ENCODE measurements at places on chromosomes 4 and X.

DNA sequence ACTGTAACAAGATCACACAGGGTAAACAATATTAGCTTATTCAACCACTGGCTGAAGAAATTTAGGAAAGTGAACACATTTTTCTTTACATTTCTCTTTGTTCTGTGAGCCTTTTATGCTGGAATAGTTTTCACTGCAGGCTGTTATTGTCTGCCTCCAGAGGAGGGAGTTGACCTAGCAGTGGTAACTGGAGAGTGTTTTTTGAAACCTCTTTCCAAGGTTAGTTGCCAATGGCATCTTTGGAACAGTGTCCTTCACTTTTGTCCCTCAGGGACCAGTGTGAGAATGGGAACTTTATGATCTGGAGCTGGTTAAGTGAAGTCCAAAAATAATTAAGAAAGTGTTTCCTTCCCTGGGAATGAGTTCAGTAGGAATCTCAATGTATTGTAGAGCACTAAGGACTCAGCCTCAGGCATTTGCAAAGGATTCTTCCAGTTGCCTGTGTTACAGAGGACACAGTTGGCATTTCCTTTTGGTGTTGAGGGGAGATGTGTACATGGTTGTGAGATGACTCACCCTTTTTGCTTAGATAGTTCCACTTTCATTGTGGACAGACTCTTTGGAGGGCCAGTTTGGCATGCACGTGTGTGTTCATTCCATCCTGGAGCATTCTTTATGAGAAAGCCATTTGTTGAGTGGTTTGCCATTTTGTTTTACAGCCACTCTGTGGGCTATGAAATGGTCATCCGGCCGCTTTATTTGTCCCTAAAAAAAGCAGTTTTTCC, 61.3 kb downstream of the AR start:
- no peak for DNase-seq

GRCh38 chr4:79597266-79597665, 189.2 kb upstream of the GK2 start:
- no peak for DNase-seq

- DNase-seq: no peak
These were observed 1013.0 kb downstream of the STIM2 start for GRCh38 chr4:27873596-27873995.

- DNase-seq: no peak
These were observed 247.7 kb upstream of the ARSJ start for GRCh38 chr4:114226968-114227760.

DNA sequence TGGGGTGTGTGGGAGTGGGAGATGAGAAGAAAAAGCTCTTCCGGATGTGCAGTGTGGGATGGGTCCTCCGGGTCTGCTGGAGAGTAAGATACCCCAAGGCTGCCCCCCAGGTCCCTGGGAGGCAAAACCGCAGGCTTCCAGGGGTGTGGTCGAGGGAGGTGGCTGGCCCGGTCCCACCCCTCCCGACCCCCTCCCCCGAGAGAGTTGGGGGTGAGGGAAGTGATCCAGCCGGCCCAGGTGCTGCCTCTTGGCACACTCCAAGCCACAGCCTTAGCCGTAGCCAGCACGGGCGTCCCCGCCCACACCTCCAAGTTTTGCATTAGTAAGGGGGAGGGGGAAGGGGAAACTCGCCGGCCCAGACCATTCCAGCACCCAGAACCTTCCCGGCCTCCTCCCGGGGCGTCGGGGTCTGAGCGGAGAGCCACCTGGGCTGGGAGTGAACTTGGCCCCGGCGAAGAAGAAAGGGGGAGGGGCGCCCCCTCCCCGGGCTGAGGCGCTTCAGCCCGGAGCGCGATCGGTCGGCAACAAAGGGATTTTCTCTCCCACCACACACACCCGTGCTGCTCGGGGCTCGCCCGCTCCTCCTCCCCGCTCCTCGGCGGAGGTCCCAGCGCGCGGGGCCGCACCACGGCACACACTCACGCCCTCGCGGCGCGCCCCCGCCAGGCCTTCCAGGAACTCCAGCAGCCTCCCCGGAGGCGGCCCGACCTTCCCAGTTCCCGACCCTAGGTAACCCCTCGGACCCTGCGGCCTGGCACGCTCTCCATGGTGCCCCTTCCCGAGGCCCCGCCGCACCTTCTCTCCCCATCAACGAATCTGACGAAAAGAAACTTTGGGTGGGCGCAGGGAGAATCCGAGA, 14.4 kb downstream of the BCOR start:
- DNase-seq: no peak

DNA sequence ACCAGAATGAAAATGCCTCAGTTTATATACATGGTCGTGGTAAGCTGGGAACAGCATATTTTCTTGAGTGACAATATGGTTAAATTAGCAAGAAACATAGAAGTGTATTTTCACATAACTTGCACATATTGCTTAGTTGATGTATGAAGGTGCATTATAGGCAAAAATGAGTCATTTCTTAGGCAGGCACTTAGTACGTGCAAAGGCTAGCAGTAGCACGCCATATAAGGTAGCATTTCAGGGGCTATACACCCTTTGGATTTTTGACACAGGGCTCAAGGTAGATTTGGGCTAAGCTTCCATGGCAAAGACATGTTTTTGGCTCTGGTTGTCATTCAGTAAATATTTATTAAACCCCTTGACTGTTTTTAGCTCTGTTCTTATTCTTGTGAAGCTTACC, 33.1 kb downstream of the PCDH7 start:
- DNase-seq: no peak

GRCh38 chrX:8832582-8833378, 31.6 kb upstream of the FAM9A start:
- no peak for DNase-seq

- no peak for DNase-seq
These were observed 178.7 kb downstream of the KDR start for GRCh38 chr4:54946741-54947140.

DNA sequence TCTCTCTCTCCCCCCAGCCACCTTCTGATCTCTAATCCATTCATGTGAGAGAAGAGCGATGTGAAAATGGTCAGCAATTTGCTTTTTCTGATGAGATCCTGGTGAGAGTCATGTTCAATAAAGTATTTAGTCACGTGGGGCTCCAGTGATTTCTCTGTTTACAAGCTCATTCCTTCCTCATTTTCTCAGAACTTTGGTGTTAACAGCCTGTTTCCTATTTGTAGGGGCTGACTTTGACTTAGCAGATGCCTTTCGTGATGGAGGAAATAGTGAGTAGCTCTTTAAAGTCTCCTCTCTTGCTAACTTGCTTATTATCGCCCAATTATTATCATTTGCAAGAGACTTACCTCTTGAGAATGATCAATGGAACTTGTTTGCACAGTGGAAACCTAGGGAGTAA, 72.6 kb upstream of the CD99 start:
- no peak for DNase-seq

GRCh38 chrX:13428053-13428786, 108.4 kb upstream of the ATXN3L start:
- no peak for DNase-seq

DNA sequence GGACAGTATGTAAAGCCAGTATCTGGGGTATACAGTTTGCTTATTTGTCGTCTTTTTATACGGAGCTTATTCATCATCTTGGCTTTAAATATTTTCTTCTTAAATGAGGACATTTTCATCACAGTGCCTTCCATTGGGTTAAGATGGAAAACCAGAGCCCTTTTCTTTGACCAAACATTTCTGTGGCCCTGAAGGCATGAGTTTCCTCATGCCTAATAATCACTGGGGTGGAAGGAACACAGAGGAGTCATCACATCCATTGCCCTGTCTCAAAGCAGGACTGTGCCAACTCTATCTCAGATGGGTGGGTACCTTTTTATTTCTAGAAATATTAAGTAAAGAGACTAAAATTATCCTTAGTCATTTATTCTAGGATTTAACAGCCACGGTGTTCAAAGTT, 40.0 kb downstream of the CHRDL1 start:
- no peak for DNase-seq

DNA sequence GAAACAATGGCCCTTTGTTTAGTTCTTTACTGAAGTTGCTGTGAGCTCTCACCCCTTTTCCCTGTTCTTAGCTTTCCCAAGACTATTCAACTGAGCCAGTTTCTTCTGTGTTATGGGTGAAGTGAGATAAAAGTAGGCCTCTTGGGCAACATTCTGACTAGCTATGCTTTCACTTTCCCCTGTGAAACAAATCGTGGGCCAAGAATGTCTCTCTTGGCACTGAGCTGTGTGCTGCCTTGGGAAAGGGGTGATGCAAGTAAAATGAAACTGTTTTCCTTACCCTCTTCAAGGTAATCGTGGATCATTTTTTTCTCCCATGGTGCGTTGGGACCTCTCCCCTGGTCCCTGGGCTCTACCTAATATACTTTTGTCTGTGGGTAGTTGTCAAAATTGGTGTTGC, 653.9 kb upstream of the MAGEB2 start:
- no peak for DNase-seq

GRCh38 chrX:340641-341423, 22.2 kb upstream of the GTPBP6 start:
- DNase-seq: no peak

DNA sequence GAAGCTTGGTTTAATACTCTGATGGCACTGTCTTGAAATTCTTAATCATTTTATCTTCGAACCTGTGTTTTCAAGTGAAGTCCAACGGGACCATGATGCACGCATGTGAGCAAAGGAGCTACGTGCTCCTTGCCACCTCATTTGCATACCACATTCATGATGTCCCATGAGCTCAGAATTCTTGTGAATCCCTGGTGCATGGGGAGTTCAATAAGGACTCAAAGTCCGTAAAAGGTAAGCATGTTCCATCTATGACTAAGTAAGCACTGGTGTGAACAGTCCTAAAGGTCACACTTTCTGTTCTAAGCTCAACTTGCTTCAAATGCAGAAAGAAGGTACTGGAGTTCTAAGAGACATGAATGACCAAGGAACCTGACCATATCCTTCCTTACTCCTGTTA, 13.1 kb upstream of the GPM6B start:
- DNase-seq: no peak

GRCh38 chr4:77582156-77582555, 23.5 kb upstream of the CXCL13 start:
- DNase-seq: no peak

GRCh38 chr4:27233531-27233930, 372.9 kb downstream of the STIM2 start:
- no peak for DNase-seq

DNA sequence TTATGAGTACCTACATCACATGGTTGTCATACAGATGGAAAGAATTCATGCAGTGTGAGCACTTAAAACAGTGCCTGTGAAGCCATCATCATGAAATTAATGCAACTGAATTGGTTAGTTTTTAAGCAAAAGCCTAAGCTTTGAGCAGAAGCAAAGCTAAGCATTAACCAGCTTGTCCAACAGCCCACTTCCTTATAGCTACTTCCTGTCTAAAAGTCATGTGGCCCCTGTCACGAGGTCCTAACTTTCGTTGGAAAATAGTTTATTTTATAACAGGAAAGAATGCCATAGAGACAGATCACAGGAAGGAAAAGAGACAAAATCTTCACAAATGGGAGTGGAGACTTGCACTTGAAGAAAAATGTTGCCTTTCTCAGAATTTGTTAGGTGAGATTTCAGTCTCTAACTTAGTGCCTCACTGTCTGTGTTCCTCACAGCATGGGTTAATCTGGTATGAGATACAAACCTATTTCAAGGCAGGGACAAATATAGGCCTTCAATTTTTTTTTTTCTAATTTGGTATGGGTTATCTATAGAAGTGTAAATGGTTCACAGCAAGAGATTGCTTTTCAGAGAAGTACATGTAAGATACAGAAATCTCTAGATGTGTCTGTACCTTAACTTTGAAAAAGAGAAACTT, 27.7 kb upstream of the VCX start:
- DNase-seq: no peak

GRCh38 chr4:85448906-85449890, 25.8 kb upstream of the ARHGAP24 start:
- DNase-seq: no peak

GRCh38 chr4:139581096-139581495, 25.1 kb upstream of the SETD7 start:
- no peak for DNase-seq

DNA sequence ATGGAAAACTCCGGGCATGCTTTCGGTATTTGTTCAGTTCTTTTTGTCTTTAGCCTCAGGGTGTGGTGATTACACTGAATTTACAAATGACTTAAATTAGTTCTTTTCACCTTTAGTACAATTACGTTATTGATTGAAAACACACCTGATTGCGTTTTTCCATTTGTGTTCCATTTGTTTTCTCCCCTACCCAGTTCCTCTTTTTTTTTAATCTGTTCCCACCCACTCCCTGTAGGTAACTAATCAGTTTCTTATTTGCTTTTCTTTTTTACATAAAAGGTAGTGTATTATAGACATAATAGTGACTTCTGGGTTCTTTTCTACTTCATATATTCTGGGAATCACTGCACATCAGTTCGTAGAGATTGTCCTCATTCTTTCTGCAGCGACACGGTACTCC, 53.4 kb downstream of the TNIP2 start:
- no peak for DNase-seq

DNA sequence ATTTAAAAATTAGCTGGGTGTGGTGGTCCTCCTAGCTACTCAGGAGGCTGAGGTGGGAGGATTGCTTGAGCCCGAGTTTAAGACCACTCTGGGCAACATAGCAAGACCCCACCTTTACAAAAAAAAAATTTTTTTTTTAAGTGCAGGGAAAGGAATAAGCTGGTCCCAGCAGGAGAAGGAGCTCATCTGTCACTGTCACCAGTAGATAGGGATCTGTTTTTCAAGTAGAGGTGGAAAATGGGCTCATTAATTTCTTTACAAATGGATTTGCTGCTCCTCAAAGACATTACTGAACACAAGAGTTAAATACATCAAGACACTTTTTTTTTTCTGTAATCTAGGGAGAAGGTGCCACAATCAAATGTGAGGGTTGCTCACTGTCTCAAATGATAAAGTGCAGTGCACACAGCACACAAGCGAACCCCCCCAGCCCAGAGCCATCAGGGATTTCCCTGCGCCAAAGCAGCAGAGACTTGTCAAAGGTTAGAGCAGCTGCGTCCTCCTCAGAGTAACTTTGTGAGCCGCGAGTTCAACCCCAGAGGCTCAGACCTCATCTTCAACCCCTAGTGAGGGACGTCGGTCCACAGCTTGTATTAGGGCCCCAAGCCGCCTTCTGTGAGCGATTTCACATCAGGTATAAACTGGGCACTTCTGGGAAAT, 14.3 kb upstream of the MTNR1A start:
- no peak for DNase-seq

GRCh38 chr4:137253949-137254348, 278.3 kb downstream of the PCDH18 start:
- no peak for DNase-seq

- DNase-seq: no peak
These were observed 6.9 kb downstream of the PLAC8 start for GRCh38 chr4:83107631-83108030.

- no peak for DNase-seq
These were observed 4.1 kb upstream of the PPBP start for GRCh38 chr4:73992050-73992449.

DNA sequence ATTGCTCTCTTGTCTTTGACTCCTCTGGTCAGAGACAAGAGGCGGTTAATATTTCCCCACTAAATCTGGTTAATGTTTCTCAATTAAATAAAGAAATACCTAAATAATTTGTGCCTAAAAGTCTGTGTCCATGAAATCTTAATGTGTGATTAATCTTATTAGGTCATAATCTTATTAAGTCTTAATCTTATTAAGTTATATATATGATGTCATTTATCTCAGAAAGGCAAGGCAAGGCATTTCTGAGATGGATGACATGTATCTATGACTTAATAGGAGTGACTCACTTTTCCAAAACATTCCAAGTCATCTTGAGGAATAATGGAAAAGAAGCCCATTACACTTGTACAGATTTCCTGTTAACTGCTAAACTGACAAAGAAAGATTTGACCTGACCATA, 74.7 kb downstream of the TRAM1L1 start:
- DNase-seq: no peak

GRCh38 chrX:100355680-100356079, 54.4 kb downstream of the PCDH19 start:
- DNase-seq: no peak
